ENCODE measurements at places on chromosomes 16 and 17.

- no peak for DNase-seq
Observed at GRCh38 chr17:40848583-40849235, 18.3 kb downstream of the KRT12 start.

- DNase-seq, result no peak
Observed at GRCh38 chr17:35773679-35774425, 13.2 kb downstream of the C17orf50 start.

DNA sequence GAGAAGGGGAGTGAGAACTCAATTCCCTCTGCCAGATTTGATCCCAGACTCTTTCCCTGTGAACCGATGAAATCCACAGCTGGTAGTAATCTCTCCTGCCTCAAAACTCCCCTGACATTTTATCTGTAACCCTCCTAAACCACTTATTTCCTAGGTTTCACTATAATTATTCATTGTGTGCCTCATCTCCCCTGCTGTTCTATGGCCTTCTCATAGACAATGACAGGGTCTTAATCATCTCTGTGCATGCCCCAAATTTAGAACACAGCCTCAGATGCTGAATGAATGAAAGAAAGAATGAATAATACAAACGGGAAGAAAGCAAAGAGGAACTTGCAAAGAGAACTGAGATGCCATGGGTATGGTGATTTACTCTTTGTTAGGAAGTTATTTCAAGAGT is 451.1 kb downstream of the HS3ST3B1 start:
- DNase-seq, result no peak

- peak; percentile 67 for DNase-seq
Observed at GRCh38 chr17:58231641-58232040, 6.7 kb upstream of the LPO start.

DNA sequence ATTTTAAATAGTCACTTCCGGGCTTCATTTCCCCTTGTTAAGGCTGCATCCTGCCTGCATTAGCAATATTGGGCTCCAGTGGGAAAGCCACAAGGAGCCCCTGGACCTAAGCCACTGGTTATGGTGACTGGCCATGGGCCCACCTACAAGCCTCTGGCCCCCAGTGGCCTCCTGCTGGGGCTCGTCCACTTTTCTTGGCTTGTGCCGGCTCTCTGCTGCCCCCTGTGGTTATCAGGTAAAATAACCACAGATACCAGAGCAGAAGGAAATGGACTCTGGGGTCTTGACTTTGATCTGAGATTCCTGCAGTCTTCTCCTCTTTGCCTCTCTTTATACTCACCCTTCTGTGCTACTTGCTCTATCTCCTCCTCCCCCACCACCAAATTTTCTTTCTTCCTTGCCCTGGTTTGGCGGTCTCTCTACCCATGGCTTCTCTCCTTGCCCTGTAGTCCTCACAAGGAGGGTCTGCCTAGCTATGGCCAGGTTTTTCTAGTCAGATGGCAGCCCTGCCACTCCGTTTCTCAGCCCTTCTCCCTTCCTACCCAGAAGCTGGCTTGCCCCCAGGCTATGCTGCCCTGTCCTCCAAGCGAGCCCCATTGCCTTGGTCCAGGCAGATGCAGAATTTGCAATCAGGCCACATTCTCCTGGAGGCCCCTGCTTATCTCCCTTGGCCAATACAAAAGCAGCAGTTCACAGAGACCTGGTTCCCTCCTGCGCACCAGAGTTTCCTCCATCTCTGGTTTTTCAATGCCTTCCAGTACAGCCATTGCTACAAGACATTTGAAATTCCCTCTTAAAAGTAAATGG is 82.9 kb upstream of the RCVRN start:
- peak; percentile 73 for DNase-seq

DNA sequence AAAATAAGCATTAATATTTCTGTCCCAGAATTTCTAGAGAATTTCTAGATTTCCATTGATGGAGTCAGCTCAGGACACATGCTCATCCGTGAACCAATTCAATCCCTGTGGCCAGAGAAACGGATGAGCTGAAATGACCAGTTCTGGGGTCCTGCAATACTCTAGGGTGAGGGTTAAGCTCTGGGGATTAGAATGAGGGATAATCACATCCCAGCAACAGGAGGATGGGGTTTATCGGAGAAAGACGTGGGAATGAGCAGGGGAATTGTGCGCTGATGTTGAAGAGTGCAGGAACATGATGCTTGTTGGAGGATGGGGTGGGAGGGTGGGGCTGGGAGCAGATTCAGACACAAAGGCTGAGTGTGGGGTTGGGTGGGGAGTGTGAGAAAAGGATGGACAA is 64.1 kb downstream of the SLC5A11 start:
- no peak for DNase-seq

DNA sequence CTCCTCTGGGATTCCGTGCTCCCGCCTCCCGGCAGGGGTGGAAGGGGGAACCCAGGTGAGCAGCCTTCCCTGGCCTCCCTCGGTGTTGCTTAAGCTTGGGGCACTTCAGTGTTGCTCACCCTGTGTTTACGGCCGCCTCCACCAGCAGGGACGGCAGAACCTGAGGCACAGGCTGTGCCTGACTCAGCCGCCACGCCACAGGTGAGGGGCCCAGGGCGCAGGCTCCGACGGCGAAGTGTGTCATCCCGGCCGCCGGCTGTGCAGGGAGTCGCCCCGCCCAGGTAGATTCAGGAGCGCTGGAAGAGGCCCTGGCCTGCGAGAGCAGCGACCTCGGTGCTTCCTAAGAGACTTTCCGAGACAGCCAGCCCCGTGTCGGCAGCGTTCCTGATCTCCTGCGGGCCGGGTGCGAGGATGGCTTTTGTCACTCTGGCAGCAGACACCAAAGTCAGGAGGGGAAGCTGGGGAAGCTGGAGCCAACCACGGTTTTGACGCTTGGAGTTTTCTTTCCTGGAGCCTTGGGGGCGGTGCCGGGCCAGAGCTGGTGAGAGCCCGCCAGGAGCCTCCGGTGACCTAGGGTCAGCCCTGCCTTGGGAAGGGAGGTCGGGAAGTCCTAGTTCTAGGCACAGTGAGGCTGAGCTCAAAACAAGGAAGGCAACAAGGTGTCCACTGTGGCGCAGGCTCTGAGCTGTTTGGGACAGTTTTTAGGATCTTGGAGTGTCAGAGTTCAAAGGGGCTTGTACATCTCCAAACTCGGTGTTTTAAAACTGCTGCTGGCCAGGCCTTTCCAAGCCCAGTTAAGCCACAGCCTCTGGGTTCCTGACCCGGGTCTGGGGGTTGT is 2.1 kb downstream of the GSE1 start:
- DNase-seq, result no peak

Measured in AG20443 (cell line).